ENCODE measurements at places on chromosomes 3 and 15.

GRCh38 chr3:62312201-62312600 lies 61.1 kb downstream of the FEZF2 start:
- DNase-seq: no peak

GRCh38 chr3:194158942-194159439 lies 23.0 kb downstream of the HES1 start:
- DNase-seq: no peak

- DNase-seq: no peak
Measured at GRCh38 chr3:46114323-46114988, 87.2 kb upstream of the XCR1 start.

DNA sequence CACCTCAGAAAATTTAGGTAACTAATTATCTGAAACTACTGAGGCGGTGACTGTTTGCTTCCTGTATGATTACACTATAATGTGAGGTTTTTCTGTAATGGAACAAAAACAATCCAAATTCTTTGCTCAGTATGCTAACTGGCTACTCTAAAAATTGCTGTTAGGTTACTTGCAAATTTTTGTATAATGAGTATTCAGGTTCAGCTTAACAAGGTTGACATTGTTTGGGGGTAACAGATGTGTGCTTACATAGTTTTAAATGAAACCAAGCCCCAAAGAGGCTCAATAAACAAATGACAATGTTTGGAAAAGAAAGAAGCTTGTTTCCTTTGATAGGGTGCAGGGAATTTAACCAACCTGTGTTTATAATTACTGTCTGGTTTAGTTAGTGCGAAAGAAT lies 414.5 kb upstream of the MDFIC2 start:
- DNase-seq: no peak

- no peak for DNase-seq
Measured at GRCh38 chr3:111862974-111863373, 3.9 kb downstream of the PHLDB2 start.

DNA sequence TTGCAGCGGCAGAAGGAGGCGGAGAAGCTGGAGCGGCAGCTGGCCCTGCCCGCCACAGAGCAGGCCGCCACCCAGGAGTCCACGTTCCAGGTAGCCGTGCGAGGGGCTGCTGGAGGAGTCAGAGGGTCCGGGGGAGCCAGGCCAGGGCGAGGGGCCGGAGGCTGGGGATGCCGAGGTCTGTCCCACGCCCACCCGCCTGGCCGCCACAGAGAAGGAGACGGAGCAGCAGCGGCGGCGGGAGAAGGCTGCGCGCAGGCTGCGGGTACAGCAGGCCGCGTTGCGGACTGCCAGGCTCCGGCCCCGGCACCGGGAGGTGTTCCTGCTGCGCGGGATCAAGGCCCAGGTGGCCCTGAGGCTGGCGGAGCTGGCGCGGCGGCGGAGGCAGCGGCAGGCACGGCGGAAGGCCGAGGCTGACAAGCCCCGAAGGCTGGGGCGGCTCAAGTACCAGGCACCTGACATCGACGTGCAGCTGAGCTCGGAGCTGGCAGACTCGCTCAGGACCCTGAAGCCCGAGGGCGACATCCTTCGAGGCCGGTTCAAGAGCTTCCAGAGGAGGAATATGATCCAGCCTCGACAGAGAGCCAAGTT lies 625.0 kb downstream of the MCTP2 start:
- no peak for DNase-seq

GRCh38 chr3:171001250-171001893 lies 25.1 kb downstream of the SLC2A2 start:
- no peak for DNase-seq

Data from SK-N-SH (cell line).